ENCODE measurements at places on chromosomes 2 and 18.
A peak's percentile ranks its signal among the peaks of the same experiment; 100 is the strongest.

- no peak for DNase-seq
Observed at GRCh38 chr2:64538764-64539433, 14.8 kb downstream of the AFTPH start.

- DNase-seq, result peak; percentile 36
Observed at GRCh38 chr2:158773121-158773520, 22.0 kb upstream of the DAPL1 start.

DNA sequence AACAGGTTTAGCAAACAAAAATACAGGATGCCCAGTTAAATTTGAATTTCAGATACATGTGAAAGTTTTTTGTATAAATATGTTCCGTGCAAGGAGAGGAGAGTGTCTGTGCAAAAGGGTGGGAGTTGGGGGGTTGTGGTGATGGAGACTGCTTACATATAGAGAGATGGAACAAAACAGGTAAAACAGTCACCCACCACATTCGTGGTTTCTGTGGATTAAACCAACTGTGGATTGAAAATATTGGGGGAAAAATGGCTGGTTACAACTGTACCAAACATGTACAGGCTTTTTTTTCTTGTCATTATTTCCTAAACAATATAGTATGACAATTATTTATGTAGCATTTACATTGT lies 245.7 kb downstream of the TNS1 start:
- DNase-seq, result no peak

DNA sequence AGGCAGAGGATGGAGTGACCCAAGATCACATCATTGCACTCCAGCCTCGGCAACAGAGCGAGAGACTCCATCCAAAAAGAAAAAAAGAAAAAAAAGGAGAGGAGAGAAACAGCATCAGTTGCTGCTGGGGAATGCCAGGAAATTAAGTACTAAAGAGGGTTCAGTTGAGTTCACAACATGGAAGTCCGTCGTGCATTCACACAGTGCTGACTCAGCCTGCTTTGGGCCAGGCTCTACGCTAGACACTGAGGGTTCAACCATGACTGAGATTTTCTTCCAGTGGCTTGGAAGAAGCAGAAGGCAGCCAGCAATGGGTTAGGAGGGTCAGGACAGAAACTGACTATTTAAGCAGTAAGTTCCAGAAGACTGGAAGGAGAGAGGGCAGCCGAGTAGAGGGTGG lies 108.8 kb downstream of the FMNL2 start:
- no peak for DNase-seq

DNA sequence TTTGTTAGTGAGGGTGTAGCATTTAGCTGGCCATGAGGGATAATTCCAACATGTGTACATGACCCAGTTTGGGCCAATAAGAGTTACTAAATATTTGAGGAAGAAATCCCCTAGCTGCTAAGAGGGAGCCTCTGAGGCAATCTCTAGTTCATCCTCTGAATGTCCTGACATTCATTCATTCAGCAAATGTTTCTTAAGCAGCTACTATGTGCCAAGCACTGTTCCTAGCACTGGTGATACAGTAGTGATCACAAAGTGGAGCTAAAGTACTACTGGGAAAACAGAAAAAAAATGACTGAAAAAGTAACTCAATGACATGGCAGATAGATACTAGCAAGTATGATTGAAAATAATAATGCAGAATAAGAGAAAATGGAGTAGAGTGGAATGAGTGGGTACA lies 79.8 kb upstream of the PID1 start:
- no peak for DNase-seq
